ENCODE measurements at places on chromosomes 4 and X. TPM values are rescaled to one million over a fixed set of nuclear protein-coding genes. Genes with fewer than 3 reads are reported as not detected.

GPR34 gene
- total RNA-seq, result not detected

PNMA3 gene
- total RNA-seq, result not detected

TMEM150C gene
- 5.0 TPM for total RNA-seq

RASL11B gene
- 4.5 TPM for total RNA-seq

ADAMTS3 gene
- total RNA-seq, result 2.1 TPM

CTAG2 gene
- not detected for total RNA-seq

SUPT20HL2 gene
- not detected for total RNA-seq

FGG gene
- total RNA-seq, result 0.88 TPM

CCDC110 gene
- 0.88 TPM for total RNA-seq

MAGEA4 gene
- not detected for total RNA-seq

CNGA1 gene
- not detected for total RNA-seq

SSX4 gene
- total RNA-seq, result not detected

LAMP2 gene
- total RNA-seq, result 147 TPM

HDX gene
- total RNA-seq, result 6.4 TPM

TMPRSS11B gene
- total RNA-seq, result not detected

NMU gene
- total RNA-seq, result 0.80 TPM

XAGE2 gene
- total RNA-seq, result not detected

NUDT11 gene
- total RNA-seq, result 11.4 TPM

SETD7 gene
- total RNA-seq, result 40.0 TPM

MSANTD1 gene
- 0.48 TPM for total RNA-seq

CSAG2 gene
- total RNA-seq, result not detected

PF4V1 gene
- total RNA-seq, result not detected

TLR8 gene
- not detected for total RNA-seq

RPS6KA6 gene
- 2.6 TPM for total RNA-seq

TLR10 gene
- total RNA-seq, result not detected

SMAD1 gene
- 35.1 TPM for total RNA-seq

FRMPD3 gene
- total RNA-seq, result not detected

MAGEC2 gene
- total RNA-seq, result not detected

STK32B gene
- total RNA-seq, result 0.52 TPM

FGF5 gene
- total RNA-seq, result 3.4 TPM

All from epithelial cell of alveolus of lung (primary cell).